ENCODE measurements at places on chromosomes 7 and 10.

DNA sequence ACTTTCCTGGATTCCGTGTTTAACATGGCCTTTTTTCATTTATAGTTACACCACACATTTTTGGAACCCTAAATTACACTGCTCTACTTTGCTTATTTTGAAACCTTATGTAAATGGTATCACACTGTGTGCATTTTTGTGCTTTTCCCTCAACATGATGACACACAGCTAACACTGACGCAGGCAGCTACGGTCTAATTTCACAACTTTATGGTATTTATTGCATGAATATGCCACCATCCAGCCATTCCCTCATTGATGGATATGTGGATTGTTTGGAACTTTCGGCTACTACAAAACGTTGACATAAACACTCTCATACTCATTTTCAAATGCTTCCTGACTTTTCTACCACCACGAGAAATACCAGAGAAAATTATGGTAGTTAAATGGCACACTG, 6.9 kb downstream of the PAPOLB start:
- no peak for DNase-seq

DNA sequence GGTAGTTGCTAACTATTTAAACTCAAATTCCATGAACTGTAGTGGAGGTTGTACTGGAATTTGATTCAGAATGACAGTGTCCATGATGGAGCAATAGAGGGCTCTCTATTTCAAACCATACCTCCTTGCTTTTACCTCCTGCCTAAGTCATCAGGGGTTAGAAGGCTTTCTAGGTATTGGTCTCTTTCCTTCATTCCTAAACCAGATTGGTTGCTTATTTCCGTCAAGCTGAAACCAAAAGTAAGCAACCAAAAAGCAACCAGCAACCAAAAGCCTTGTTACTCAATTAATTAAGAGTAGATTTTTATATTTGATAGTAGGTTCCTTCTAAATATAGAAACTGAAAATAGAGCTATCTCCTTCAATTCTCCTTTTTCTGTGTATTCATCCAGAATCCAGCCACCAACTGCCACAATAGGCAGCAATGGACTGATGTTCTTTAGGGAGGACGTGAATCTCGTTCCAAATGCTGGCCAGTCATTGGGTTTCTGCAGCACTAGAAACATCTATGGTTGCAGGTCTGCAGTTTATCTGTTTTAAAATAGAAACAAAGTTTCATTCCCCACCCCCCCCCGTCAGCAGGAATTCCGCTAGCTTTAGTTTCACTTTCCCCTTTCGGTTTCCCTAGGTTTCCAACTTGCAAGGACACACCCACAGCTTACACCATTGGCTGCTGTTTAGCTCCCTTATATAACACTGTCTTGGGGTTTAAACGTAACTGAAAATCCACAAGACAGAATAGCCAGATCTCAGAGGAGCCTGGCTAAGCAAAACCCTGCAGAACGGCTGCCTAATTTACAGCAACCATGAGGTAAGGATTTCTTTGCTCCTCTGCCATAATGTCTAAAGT, at the start of gene IFIT1:
TSS of gene IFIT1 (plus strand) at position 717 of the 850 bp plus-strand sequence. CDS start at position 807, 90 bp downstream.
- peak; percentile 48 for DNase-seq

GRCh38 chr7:21028599-21028998, 241.9 kb upstream of the SP8 start:
- DNase-seq = no peak

- DNase-seq = no peak
These were observed 29.8 kb downstream of the LEP start for GRCh38 chr7:128270826-128271272.
